ENCODE measurements at places on chromosomes 12 and 14.

- DNase-seq = no peak
These were observed 5.1 kb downstream of the E2F7 start for GRCh38 chr12:77060136-77060882.

- DNase-seq = no peak
These were observed 55.6 kb downstream of the ZC3H14 start for GRCh38 chr14:88618476-88618875.

DNA sequence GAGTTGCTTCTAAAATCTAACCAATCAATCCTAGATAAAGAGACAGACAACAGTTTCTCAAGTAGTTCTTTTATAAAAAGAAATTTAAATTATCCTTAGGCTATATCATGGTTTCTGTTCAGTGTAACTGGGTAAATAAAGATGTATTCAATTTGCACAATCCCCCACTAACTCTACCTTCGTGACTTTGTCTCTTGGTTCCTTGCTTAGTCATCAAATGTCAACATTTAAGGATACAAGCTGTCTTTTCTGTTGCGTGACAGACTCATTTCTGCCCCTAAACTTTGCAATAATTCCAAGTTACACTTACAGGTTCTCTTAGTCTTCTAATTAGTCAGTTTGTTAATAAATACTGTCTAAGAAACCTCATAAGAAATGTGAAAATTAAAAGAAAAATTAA is 50.6 kb downstream of the SCAF11 start:
- no peak for DNase-seq

DNA sequence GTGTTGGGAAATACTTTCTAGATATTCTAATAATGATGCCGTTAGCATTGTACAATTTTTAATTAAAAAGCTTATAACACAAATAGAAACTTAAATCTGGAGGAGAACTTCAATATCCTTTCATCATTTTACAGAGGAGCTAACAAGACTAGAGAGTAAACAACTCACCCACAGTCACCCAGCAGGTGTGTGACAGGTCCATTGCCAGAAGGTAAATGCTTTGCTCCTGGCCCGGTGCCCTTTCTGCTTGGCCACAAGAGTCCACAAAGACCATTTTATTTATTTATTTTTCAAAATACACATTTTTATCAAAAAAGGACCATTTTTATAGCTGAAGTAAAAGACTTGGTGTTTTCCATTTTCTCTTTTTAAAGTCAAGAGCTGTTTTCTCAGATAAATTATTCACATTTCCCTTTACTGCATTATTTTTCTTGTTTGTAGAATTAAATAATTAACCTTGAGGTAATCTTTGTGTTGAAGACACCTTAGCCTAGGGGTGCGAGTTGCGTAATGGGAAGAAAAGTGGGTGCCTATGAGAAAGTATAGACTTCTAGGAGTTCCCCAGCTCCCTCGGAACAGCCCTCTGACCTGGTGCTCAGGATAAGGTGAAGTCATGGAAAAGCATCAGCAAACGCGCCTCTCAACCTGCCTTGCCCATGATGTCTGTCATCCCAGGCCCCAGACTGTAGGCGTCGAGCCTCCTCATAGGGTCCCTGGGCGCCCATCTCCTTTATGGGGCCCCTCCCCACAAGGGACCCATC is 26.3 kb upstream of the AMIGO2 start:
- no peak for DNase-seq

- no peak for DNase-seq
These were observed 115.2 kb downstream of the PRICKLE1 start for GRCh38 chr12:42474391-42474790.

- peak; percentile 26 for DNase-seq
These were observed 3.4 kb upstream of the DHH start for GRCh38 chr12:49098035-49098451.

- DNase-seq = no peak
These were observed 26.8 kb upstream of the CKAP4 start for GRCh38 chr12:106274575-106275121.

DNA sequence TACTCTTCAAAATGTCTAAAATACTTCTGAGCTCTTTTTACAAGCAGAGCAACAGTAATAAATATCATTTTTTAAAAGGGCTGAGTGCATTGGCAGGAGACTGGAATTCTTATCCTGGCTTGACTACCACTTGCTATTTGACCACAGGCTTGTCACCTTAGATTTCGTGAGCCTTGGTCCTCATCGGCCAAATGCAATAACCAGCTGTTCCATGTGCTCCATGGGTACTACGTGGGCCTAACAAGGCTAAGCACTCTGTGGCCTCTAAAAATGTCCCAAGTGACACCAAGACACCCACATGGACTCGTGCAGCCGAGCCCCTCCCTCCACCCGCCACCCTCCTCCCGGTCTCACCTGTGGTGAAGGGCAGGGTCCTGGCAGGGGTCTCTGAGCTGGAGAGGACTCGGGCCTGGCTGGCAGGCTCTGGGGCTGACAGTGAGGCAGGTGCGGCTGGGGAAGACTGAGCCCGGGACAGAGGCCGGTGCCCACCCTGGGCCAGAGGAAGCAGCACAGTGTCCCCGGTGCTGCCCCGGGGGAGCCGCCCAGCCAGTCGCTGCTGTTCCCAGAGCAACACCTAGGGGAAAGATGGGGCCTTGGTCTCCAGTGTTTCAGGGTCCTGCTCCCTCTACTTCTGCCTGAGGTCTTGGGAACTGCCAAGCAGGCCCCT is 20.1 kb downstream of the SLC48A1 start:
- no peak for DNase-seq

DNA sequence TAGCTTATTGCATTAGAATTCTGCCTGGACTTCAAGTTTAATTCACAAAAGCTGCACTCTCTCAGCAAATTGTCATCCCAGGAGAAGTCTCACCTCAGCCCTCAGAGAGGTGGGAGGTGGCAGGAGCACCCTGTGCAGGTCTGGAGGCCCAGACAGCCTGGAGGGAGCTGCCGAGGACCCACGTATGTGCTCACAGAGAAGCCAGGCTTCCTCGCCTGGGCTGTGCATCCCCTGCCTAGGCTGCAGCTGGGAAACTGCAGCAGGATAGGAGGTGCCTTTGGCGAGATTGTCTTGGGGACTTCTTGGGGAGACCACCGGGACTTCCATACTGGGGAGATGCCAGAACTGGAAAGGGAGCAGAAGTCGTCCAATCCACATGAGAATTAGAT is 8.8 kb downstream of the CPNE6 start:
- DNase-seq = no peak

DNA sequence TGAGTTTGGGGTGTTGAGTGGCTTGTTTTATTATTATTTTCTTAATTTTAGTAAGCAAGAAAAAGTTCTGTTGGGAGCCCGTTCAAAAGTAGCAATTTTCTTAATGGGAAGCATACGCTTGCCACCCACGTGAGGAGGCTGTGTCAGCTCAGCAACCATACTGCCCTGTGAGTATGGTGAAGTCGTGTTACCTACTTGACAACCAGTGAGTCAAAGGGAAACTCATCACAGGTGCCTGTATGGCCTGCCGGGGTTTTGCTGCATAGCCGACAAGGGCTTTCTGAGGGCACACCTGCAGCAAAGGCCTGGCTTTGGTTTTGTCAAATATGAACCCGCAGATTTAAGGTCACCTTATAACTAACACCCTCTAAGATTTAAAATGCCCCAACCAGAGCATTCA is 31.1 kb downstream of the PITPNM2 start:
- peak; percentile 28 for DNase-seq

DNA sequence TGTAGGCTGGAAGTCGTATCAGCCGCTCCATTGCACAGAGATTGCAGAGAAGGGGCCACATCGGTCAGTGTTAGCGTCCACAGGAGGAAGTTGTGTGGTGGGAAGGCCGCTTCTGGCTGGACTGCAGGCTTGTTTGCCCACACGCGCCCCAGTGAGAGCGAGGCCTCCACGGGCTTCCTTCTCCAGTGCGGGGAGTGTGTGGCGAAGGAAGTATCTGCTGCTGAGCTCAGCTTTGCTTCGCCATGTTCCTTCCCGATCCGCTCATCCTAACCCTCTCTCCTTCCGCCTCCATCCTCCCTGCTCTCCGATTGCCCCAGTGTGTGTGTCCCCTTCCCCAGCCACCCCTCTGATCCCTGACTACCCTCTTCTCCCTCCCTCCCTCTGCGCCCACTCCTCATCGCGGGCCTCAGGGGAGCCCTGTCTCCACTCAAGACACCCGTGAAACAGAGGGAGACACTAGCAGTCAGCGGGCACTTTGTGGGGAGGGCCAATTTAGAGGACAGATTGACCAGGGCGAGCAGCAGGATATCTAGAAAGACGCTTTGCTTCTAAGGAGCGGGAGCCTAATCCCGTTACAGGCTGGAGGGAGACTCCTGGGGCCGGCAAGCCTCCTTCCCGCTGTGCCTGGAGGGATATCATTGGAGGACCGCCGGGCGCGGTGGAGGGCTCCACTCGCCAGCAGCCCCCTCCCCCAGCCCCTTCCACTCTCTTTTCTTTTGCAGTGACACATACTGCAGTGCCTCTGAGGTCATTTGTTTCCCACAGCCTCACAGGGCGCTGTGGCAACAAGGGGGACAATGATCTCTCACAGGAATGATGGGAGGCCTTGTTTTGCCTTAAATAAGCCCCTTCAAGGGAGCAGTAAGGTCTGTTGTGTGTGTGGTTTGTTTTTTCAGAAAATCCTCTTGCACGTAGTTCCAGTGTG is 428.8 kb downstream of the ZFP36L1 start:
- DNase-seq = no peak

DNA sequence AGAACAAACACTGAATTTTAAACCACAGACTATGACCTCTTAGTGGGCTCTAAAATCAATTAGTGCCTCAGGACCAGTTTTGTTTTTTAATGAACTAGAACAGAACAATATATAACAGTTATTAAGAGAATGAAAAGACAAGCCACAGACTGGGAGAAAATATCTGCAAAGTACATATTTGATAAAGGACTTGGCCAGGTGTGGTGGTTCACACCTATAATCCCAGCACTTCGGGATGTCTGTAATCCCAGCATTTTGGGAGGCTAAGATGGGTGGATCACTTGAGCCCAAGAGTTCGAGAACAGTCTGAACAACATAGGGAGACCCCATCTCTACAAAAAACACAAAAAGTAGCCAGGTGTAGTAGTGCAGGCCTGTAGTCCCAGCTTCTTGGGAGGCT is 36.2 kb downstream of the PPP1R13B start:
- DNase-seq = no peak

- DNase-seq = no peak
These were observed at the start of gene PPFIA2 for GRCh38 chr12:81759190-81760051. TSS of gene PPFIA2 (minus strand) at chr12:81759350.

- DNase-seq = no peak
These were observed 88.5 kb downstream of the KCNC2 start for GRCh38 chr12:75121036-75121705.

GRCh38 chr12:65859519-65859918 is 35.2 kb downstream of the HMGA2 start:
- DNase-seq = no peak

DNA sequence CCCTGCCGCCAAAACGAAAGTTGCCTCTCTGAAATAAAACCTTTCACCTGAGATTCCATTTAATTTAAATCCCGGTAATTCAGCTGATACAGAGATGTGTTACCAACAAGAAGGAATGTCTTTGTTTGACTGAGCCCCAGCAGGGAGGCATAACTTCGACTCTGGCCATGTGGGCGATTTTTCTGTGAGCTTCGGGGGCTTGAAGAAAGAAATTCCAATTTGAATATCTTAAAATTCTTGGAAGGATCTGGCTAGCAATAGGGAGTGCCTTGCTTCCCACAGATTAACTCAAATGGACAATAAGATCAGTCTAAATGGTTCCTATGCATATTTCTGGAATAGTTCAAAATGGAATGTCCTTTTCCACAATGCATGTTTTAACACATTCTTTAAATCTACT is 252.5 kb upstream of the TMPO start:
- no peak for DNase-seq

- no peak for DNase-seq
These were observed 154.1 kb downstream of the BTG1 start for GRCh38 chr12:91991399-91992187.

GRCh38 chr14:103763730-103764488 is 48.3 kb downstream of the ZFYVE21 start:
- DNase-seq = no peak

GRCh38 chr14:75162631-75163030 is 13.8 kb downstream of the TMED10 start:
- no peak for DNase-seq

GRCh38 chr12:112305951-112306350 is 76.3 kb downstream of the HECTD4 start:
- DNase-seq = no peak

- no peak for DNase-seq
These were observed 505.2 kb downstream of the RMST start for GRCh38 chr12:97967831-97968230.

DNA sequence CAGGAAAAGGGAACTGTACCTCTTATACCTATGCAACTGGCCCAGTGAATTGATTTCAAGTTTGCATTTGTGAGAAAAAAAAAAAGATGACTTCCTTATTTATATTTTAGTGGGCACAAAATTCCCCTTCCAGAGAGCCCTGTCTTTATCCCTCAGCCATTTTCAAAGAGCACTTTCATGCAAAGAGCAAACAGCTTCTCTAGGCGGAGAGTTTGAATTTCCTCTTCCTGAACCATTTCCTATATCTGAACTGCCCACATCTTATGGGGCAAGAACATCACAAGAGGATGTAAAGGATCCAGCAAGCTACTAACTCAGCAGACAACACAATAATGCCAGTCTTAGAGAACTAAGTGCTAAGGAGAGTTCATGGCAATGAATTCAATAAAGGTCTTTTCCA is 22.3 kb upstream of the PLXNC1 start:
- DNase-seq = no peak

- peak; percentile 7 for DNase-seq
These were observed 120.1 kb upstream of the MAX start for GRCh38 chr14:65222440-65222858.

GRCh38 chr12:130083002-130083401 is 79.3 kb upstream of the FZD10 start:
- DNase-seq = no peak

DNA sequence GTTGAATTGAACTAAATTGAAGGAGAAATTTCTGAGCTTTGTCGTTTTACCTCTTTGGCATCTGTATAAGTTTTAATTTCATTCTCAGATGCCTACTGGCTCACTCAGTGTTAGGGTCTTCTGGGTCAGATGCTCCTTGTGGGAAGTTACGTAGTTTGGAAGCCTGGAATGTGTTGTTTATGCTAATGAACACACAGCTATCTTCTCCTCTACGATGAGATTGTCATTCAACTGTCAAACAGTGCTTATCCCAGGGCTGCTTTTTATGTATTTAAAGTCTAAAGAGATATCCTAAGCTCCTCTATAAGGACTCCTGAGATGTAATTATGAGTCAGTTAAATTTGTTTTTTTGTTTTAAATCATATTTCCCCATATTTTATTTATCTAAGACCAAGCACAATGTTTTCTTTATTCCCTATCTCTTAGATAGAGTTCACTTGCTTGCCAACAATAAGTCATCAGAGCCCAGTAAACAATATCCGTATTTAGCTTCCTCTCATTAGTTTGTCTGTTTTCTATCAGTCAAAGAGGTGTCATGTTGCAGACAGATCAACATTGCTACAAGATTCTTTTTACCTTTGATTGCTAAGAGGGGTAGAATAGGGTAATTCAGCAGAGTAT is 368.0 kb upstream of the PDE3A start:
- no peak for DNase-seq

DNA sequence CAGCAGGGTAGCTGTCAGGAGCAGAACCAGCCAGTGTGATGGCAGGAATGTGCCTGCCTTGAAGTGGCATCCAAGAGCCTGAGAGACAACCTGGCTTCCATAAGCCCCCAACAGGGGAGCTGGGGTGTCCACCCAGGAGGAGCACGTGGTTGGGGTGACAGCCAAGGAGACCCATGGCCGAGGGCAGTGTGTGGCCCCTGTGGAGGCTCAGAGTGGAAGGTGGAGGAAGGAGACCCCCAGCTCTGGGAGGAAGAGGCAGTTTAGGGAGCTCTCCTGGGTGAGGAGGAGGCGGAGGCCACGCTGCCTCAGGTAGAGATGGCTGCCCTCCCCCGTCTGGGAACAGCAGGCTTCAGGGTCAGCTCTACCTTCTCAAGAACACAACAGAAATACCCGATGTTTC is 147.0 kb downstream of the CALM1 start:
- DNase-seq = no peak

Data from activated CD4-positive, CD25-positive, alpha-beta regulatory T cell (primary cell).